ENCODE measurements at places on chromosomes 3 and 15. TPM values are rescaled to one million over a fixed set of nuclear protein-coding genes. Genes with fewer than 3 reads are reported as not detected.

GRCh38 chr15:49881866-49882265, 237.2 kb downstream of the ATP8B4 start:
- no peak overlapping the region for H3K27ac ChIP-seq
- H3K36me3 ChIP-seq, result no peaks in the 10 kb centered on the region
- DNase-seq, result no peak
- H3K4me1 ChIP-seq, result no peaks in the 10 kb centered on the region
- no peak overlapping the region for H3K4me3 ChIP-seq

GRCh38 chr3:179589143-179589542, 15.3 kb downstream of the MRPL47 start:
- H3K27me3 ChIP-seq, result no peaks in the 10 kb centered on the region
- DNase-seq, result no peak
- peaks cover 15% of the 10 kb centered on the region for H3K36me3 ChIP-seq
- no peaks in the 10 kb centered on the region for H3K4me1 ChIP-seq

Gene ENTPD3
- 1.1 TPM for total RNA-seq

DNA sequence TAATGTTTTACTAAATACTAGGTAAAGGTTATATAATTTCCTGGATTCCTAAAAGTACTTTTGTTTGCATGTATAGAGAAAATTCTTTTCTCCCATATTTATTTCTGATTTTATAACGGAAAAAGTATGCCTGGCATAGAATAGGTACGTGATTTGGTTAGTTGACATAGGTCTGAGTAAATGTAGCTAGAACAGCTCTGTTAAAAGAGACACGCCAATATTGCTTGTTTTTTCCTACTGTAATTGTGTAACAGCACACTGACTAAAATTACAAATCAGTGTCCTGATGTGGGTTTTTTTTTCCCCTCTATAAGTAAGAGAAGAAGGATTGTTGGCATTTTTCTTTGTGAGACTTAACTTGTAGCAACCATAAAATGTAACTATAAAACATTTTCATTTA, 26.7 kb downstream of the KLHL24 start:
- no peak for DNase-seq
- no peak overlapping the region for H3K27ac ChIP-seq
- no peaks in the 10 kb centered on the region for H3K4me1 ChIP-seq
- no peaks in the 10 kb centered on the region for H3K27me3 ChIP-seq

DNA sequence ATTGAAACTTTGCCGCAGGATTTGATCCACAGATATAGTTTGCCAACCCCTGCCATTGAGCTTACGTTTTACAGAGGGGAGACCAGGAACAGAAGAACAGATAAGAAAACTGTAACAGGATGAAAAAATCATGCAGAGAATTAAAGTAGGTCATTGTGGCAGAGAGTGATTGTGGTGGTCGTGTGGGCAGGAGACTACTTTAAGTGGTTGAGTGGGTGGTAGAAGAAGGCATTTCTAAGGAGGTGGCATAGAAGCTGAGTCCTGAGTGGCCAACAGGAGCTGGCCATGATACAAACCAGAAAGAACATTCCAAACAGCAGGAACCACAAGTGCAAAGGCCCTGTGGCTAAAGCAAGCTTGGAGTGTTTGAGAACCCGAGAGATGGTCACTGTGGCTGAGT, 34.5 kb downstream of the COLQ start:
- no peak for DNase-seq
- no peaks in the 10 kb centered on the region for H3K4me1 ChIP-seq
- H3K4me3 ChIP-seq, result no peak overlapping the region
- no peak overlapping the region for H3K27ac ChIP-seq
- H3K27me3 ChIP-seq, result no peaks in the 10 kb centered on the region

- H3K4me1 ChIP-seq, result peaks cover 15% of the 10 kb centered on the region
- no peak overlapping the region for H3K27ac ChIP-seq
- no peaks in the 10 kb centered on the region for H3K36me3 ChIP-seq
- DNase-seq, result no peak
- no peaks in the 10 kb centered on the region for H3K27me3 ChIP-seq
- H3K4me3 ChIP-seq, result no peak overlapping the region
Measured at GRCh38 chr3:100100425-100100824, 13.9 kb downstream of the FILIP1L start.

DNA sequence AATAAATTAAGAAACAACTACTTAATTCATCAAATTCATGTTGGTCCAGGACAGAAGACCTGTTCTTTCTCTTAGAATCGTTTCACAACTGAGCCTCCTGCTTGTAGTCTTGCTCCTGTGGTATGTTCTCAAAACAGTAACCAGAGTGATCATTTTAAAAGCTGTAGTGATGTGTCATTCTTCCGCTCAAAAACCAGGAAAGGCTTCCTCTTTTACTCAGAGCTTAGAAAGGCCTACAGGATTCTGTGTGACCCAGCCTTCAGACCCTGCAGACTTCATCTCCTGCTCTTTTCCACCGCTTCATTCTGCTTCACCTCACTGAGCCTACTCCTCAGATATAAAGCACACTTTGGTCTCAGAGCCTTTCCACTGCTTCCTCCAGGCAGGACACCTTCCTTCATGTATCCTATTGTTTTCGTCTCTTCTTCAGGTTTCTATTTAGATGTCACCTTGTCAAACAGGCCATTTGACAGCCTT, 22.7 kb downstream of the ST6GAL1 start:
- no peak for DNase-seq
- H3K36me3 ChIP-seq, result no peaks in the 10 kb centered on the region
- H3K4me1 ChIP-seq, result peaks cover 9% of the 10 kb centered on the region

- H3K4me3 ChIP-seq, result no peak overlapping the region
- no peaks in the 10 kb centered on the region for H3K36me3 ChIP-seq
- H3K27ac ChIP-seq, result no peak overlapping the region
- no peak for DNase-seq
- no peaks in the 10 kb centered on the region for H3K27me3 ChIP-seq
Measured at GRCh38 chr15:86653344-86654197, 573.9 kb downstream of the AGBL1 start.

- H3K27me3 ChIP-seq, result no peaks in the 10 kb centered on the region
- H3K27ac ChIP-seq, result no peak overlapping the region
- no peaks in the 10 kb centered on the region for H3K36me3 ChIP-seq
Measured at GRCh38 chr3:172698631-172699030, 12.2 kb downstream of the NCEH1 start.

Gene CCR1
- 13.8 TPM for total RNA-seq

GRCh38 chr15:41911691-41912345, 18.0 kb upstream of the SPTBN5 start:
- no peak for DNase-seq
- H3K27me3 ChIP-seq, result no peaks in the 10 kb centered on the region
- H3K4me3 ChIP-seq, result no peak overlapping the region
- no peak overlapping the region for H3K27ac ChIP-seq
- peaks cover 8% of the 10 kb centered on the region for H3K36me3 ChIP-seq

Data from kidney (tissue), 22 donors.